Activated naive CD8-positive, alpha-beta T cell treated with anti-CD3 and anti-CD28 coated beads, Interleukin-2, amount 50 U/mL, for 16 hours (primary cell): ENCODE measurements at places on chromosomes 11 and 22.

DNA sequence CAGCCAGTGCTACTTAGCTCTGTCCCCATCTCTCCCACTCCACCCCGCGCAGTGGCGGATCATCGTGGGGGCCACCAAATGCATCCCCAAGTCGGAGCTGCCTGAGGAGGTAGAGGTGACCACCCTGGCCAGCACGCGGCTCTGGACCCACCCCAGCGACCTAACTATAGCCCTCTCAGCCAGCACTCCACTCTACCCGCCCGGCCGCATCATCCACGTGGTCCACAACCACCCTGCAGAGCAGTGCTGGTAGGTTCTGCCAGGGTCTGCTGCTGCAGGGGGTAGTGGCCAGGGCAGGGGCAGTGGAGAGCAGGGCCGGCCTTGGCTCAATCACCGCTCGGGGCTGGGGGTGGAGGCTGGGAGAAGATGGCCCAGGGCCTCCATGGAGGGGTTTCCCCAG lies 13.0 kb upstream of the MYRF start:
- DNase-seq, result no peak

GRCh38 chr11:72678524-72678923 lies 4.3 kb upstream of the PDE2A start:
- DNase-seq, result no peak

GRCh38 chr11:130769782-130770535 lies 146.3 kb downstream of the SNX19 start:
- no peak for DNase-seq

- DNase-seq, result no peak
These were observed 4.3 kb upstream of the PLXNB2 start for GRCh38 chr22:50311606-50312351.

- no peak for DNase-seq
These were observed 13.0 kb downstream of the MS4A3 start for GRCh38 chr11:60069450-60069849.

DNA sequence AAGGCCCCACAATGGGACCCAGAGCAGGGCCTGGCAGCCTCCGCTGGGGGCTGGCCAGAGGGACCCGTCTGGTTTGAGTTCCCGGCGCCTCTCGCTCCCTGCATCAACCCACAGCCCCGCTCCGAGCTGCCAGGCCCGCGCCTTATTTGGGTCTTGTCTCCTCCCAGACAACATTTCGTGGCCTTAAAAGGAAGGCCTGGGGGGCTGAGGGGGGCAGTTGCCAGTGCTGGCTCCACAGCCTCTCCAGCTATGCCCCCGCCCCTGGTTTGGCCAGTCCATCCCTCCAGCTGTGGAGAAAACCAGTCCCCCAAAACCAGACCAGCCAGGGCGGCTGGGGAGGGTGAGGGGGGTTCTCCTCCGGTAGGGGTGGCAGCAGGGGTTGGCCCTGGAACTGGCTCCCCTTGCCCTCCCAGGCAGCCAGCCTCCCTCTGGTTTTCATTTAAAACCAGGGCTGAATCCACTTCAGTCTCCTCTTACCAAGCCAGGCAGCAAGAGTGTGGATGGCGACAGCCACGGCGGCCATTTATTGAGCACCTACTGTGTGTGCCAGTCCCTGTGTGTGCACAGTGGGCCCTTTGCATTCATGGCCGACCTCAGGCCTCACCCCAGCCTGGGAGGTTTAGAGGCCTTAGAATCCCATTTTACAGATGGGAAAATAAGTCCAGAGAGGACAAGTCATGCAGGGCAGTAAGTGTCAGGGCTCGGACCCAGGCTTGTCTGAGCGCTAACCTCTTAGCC lies 18.6 kb downstream of the EMID1 start:
- DNase-seq, result no peak

GRCh38 chr11:62888406-62888805 lies 7.7 kb downstream of the SLC3A2 start:
- DNase-seq, result no peak

DNA sequence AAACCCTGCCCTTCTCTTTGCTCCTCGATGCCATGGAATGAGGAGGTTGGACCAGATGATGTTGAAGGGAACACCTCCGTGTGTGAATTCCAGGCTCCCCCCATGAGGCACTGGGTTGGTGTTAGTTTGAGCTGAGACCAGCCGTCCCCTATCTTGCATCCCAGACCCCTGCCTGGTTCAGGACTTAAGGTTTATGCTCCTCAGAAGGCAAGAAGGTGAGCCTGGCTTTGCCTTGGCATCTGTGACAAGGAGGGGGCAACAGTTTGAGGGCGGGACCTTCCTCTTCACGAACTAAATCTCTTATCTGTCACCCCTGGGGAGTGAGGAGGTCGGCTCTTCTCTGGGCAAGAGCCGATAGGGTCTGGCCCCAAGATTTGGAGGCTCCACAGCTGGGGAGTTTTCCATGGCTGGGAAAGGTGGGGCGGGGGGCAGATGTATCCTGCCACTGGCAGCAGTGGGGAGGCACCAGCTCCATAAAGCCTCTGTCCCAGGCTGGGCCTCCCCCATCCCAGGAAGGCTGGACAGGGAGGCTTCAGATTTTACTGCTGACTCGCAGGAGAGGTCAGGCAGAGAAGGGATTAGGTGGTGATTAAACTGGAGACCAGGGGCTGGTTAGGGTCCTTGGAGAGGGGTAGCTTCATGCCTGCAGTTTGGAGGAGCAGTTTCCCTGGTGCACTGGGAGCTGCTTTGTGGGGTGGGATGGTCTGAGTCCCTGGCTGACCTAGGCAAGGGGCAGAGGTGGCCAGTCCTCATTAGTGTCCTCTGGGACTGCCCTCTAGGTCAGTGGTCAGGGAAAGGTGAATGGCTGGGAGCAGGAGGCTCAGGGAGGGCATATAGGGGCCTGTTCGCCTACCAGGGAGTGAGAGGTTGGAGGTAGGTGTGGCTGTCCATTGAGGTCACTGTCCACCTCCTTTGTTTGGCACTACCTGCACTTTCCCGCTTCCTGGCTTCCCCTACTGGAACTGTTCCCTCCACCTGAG lies 1.1 kb downstream of the SEC14L2 start:
- no peak for DNase-seq
